ENCODE measurements at places on chromosomes 12 and 14.

- no peak for DNase-seq
These were observed 1.6 kb upstream of the MSI1 start for GRCh38 chr12:120370343-120371243.

DNA sequence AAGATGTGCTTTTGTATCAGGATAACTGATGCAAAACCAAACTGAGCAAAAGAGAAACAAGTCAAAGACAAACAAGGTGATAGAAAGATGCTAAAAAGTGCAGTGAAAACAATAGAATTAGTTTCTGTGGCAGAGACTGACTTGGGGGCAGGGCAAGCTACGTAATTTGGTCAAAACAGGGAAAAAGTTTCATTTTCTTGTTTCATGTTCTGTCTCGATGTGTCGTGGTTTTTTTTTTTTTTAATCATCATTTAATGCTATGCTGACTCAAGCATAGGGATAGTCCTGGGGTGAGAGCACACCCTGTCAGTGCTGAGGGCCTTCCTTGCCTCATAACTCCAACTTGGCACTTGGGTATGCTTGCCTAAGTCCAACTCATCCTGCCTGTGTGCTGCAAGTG is 144.1 kb upstream of the PTPRQ start:
- DNase-seq, result no peak

DNA sequence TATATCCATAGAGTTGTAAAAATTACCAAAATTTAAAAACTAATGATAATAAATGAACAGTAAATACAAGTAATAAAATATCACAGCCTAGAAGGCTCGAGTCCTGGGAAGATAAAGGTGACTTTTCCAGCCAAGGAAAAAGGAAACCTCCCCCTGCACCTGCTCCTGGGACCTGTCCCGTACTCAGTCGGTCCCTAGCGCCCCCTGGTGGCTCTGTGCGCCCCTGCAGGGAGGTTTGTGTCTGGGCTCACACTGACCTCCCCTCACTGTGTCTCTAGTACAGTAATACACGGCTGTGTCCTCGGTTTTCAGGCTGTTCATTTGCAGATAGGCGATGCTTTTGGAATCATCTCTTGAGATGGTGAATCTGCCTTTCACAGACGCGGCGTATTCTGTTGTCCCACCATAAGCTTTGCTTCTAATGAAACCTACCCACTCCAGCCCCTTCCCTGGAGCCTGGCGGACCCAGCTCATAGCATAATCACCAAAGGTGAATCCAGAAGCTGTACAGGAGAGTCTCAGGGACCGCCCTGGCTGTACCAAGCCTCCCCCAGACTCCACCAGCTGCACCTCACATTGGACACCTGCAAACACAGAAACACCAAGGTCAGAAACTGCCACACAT is 1030.4 kb downstream of the TMEM121 start:
- no peak for DNase-seq

GRCh38 chr12:122062832-122063693 is 15.5 kb upstream of the MLXIP start:
- DNase-seq, result no peak

Measured in left forelimb (tissue), 1 donor.